ENCODE measurements at places on chromosomes 7 and 10.

DNA sequence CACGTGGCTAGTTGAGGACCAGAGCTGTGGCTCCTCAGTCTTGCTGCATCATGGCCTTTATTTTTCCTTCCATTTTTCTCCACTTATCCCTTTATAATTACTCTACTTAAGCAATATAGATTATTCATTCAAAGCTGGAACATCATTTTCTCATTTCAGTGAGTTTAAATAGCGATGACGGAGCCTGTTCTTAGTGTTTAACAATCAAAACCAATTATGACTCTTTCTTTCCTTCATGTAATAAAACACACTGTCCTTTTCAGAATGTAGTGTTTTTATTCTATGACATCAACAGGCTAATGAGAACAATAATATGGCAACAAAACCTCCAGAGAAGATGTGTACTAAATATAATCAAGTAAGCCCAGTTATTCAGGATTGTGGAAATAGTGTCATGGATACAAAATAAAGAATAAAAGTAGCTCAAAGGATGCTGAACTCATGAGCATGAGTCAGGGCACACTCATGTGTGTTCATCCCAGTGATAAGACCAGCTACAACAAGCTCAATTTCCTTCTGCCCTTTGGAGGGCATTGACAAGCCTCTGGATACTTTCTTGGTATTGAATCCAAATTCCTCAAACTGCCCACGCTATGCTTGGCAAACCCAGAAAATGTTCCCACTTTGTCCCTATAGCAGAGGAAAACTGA lies 188.4 kb downstream of the CYP26A1 start:
- peak; percentile 54 for DNase-seq

DNA sequence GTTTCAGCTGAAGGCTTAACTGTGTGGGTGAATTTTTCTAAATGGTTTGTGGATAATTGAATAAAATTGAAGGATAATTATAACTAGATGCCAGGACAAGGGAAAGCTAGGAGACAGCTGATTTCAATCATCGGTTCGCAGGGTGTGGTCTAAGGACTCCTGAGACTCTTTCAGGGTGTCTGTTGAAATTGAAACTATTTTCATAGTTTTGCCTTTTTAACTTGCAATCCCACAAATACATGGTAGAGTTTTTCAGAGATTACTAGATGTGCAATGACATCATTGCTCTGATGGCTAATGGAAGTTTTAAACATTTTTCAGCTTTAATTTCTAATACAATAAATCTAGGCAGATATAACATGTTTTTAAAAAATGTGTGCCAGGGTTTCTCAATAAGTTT lies 18.5 kb downstream of the TRUB1 start:
- no peak for DNase-seq

- DNase-seq, result no peak
These were observed 122.9 kb downstream of the SAMD9 start for GRCh38 chr7:92994901-92995300.

- no peak for DNase-seq
These were observed 118.0 kb downstream of the CREB5 start for GRCh38 chr7:28530175-28530802.

DNA sequence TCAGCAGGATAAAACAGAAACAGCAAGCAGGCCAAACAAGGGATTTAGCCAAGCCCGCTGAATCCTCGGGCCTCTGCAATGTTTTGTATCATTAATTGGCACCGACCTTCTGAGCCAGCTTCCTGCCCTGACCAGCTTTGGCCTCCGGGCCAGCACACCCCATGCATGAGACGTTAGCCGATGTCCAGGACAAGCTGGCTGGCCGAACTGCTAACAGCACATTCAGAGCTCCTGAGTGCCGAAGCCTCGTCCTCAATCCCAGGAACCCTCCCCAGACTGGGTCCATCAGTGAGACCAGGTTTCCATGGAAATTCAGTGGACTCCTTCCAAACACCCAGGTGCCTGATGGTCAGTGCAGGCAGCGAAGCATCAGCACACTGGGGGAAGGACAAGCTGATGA lies 134.3 kb upstream of the PFKP start:
- no peak for DNase-seq

DNA sequence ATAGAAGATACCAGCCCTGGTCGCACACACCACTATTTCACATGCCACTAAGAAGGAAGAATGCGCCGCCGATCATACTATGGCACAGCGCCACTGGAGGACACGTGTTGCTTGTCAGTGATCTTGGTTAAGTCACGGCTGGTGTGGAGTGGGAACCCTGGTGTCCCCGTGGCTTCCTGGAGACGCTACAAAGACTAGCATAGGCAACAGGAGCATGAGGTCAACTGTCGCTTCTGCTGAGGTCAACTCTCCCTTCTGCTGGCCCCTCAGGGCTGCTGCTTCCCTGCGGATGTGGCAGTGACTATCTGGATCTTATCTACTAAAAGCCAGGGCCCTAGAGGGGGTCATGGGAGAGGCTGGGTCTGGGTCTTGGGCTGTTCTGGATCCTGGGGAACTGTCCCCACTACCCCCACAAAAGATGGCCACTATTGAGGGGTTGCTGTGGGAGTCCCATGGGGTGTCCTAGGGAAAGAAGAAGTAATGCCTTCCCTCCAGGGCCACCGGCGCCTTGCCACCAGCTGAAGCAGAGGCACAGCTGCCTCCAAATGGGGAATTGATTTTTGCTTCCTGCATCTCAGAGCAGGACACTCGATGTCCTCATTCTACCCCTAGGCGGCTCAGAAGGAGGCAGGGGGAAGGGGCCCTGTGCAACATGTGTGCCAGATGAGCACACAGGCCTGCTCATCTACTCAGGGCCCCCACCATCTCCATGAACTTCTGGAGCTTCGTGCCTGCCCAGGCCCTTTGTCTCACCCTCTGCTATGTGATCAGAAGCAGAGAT lies 76.6 kb upstream of the PPIF start:
- DNase-seq, result no peak

- DNase-seq, result no peak
These were observed 13.1 kb downstream of the SDHAF3 start for GRCh38 chr7:97130417-97131139.

- no peak for DNase-seq
These were observed 100.6 kb upstream of the GLCCI1 start for GRCh38 chr7:7867846-7868571.

GRCh38 chr10:124721330-124722045 lies 22.7 kb downstream of the FAM53B start:
- DNase-seq, result no peak

DNA sequence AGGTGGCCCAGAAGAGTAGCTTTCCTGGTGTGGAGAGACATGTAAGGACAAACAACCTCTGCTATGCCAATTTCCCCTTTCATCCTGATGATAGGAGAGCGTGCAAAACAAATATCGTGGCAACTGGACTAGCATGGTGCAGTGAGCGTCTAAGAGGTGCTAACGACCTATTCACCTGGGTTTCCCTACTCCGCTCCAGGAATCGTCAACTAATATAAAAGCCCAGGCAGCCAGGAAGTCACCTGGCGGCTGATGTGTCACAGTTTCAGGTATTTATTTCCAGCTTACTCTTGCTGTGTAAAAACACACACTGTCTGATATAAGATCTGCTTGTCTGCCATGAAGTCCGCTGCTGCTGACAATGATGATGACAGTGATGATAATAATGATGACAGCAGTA lies 56.5 kb upstream of the EFCAB10 start:
- DNase-seq, result no peak

DNA sequence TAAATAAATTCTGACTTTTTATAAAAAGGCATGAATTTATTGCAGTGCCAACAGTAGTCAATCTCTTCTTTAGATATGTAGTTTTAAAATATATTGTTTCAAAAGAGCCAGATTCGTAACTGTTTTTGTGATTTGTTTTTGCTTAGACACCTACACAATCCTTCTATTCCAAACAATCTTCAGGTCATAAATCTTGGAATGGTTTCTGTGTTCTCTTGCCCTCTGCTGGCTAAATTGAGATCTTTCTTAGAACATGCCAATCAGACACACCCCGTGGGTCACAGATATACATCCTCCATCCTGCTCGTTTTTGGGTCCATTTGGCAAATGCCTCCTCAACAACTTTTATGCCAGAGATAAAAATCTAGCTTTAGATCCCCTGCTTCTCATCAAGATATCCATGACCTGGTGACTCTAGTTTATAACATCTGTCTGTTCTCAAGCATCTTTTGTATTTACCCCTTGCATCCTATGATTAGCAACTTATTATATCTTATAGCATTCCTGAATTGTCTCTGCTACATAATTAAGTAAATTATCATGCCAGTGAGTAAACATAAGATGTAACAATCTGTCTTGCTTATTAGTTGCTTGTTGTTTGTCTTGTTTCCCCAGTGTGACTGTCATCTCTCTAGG lies 35.3 kb upstream of the IFRD1 start:
- DNase-seq, result peak; percentile 51
